ENCODE measurements at places on chromosomes 1 and 21.

DNA sequence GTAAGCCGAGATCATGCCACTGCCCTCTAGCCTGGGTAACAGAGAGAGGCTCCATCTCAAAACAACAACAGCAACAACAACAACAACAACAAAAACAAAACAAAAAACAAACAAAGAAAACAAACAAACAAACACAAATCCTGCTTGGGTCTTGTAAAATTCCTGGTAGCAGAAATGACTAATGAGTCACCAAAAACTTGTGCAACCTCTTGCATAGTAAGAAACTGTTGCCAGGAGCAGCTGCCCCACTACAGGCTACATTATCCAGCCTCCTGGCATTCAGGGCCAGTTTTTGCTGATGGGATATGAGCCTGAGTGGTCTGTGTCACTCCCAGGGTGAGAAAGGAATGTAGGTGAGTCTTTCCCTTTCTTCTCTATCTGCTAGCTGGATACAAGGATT lies 245.4 kb downstream of the TNR start:
- DNase-seq: no peak

DNA sequence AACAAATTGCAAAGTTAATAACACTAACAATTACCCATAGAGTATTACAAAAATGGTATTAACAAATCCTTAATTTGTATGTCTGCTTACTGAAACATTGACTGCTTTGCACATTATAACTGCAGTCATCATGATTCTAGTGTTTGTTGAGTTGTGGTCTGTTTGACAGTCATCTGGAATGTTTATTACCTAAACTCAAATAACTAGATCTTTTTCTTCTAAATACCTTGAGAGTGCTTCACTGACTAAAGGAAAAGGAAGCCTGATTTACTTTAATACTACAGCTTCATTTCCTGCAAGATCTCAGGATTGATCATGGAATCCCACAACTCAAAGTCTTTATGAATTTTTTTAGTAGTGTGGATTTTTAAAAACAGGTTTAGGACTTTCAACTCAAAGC lies 70.0 kb downstream of the HMCN1 start:
- DNase-seq: no peak

- DNase-seq: no peak
These were observed 893.4 kb upstream of the ADGRL4 start for GRCh38 chr1:79899914-79900313.

DNA sequence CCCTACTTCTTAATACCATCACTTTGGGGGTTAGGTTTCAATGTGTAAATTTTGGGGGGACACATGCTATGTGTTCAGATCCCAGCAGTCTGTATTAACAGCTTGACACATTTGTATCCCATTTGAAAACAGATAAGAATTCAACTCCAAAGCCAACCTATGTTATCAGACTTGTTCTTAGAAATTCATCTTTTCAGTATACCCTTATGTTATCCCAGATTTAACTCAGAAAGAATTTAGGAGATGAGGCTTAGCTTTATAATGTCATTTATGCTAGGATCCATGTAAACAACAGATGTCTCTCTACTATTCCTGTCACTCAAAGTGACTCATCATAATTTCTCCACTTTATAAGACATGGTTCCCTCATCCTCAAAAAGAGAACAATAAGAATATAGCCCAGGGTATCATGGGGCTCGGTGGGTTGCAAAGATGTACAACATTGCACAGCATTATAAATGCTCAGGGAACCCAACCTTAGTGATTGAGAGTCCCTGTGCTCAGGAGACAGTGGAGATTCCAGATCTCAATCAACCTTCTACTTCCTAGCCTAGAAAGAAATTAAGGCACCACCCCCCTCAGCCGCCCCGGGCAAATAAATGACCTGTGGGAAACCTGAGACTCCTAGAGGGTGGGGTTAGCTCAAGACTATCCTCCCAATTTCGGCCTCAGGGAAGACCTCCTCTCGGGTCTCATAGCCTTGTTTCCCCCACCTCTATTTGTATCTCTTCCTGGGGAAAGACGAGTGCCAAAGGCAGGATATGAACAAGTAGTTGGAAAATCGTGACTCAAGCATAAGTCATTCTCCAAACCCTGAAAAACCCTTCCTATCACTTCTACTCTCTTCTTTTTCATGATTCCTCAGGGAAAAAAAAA lies 265.1 kb upstream of the CAMK1G start:
- DNase-seq: no peak

Measured in activated CD4-positive, alpha-beta T cell treated with anti-CD3 and anti-CD28 coated beads, Interleukin-2, amount 10 ng/mL, durations not matched to agents 7 days and 5 days (primary cell).